ENCODE measurements at places on chromosomes 6 and 20.

DNA sequence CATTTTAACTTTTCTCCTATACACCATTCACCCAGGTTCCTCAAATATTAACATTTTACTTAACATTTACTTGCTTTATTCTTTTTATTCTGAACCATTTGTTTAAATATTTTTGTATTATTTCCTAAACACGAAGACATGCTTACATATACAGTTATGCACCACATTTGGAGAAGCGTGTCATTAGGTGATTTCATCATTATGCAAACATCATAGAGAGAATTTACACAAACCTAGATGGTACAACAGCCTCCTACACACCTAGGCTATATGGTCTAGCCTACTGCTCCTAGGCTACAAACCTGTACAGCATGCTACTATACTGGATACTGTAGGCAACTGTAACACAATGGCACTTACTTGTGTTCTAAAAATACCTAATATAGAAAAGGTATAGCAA lies 6.6 kb downstream of the TDP2 start:
- no peak for DNase-seq

- DNase-seq: no peak
Measured at GRCh38 chr20:19387251-19387650, 174.8 kb downstream of the SLC24A3 start.

- DNase-seq: no peak
Measured at GRCh38 chr6:29424168-29424567, 9.4 kb downstream of the OR12D1 start.

DNA sequence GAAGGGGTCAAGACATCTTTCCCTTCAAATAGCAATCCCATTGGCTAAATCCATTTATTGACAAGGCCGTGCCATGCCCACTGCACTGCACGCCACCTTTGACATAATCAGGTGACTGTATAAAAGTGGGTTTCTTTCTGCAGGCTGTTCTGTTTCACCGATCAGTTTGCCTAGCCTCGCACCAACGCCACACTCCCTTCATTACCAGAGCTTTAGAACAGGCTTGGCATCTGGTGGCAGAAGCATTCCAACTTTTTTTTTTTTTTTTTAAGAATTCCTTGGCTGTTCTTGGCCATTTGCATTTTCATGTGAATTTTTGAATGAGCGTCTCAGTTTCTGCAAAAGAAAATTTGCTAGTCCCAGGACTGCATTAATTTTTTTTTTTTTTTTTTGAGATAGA lies 78.1 kb downstream of the PPP1R3G start:
- DNase-seq: no peak

- no peak for DNase-seq
Measured at GRCh38 chr6:144493035-144493910, 208.1 kb downstream of the UTRN start.

DNA sequence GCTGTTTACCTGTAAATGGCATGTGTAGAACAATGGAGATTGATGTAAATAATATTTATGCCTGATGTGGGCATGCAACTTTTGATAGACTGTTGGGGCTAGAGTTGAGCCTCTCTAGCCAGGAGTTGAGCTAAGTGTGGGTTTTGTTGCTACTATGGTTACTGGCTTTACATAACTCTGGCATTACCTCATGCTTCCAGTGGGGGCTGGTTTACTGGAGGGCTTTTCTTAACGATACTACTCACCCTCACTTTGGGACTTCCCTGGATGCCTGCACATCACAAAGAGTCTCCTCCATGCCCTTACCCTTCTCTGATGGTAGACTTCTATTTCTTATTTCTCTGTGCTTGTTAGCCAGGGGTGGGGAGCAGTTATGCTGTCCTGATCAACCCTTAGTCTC lies 524.6 kb upstream of the CDH4 start:
- no peak for DNase-seq

DNA sequence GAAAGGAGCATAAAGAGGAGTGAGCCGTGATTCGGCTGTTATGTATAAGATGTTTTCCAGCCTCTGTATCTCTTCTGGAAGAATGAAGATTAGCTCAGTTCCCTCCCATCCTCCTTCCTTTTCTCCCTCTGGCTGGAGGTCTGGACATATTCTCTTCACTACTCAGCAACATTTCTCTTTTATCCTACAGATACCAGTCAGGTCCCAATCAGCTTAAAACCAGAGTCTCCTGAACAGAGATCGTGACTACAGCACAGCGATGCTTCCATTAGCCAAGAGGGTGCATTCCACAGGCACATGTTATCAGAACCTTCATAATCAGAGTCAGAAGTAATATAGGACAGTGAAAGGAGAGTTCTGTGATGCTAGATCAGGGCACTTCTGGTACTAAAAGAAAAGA lies 133.9 kb upstream of the SOX4 start:
- no peak for DNase-seq

DNA sequence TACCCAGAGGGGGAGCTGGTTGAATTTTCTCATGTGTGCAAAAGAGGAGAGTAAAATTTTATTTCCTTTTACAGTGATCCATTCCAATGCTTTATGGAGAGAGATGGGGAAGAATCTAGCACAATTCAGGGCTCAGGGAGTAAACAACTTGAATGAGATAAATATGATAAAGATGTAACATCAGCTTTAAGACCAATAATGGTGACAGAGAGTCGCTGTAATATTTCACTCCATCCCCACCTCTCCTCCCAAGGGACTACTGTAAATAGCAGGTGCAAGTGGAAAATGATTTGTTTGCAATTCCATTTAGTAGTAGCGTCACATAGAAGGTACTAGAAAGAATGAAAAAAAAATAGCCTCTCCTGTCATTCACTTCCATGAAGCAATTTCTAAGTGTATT lies 4.8 kb downstream of the CRISP3 start:
- no peak for DNase-seq

DNA sequence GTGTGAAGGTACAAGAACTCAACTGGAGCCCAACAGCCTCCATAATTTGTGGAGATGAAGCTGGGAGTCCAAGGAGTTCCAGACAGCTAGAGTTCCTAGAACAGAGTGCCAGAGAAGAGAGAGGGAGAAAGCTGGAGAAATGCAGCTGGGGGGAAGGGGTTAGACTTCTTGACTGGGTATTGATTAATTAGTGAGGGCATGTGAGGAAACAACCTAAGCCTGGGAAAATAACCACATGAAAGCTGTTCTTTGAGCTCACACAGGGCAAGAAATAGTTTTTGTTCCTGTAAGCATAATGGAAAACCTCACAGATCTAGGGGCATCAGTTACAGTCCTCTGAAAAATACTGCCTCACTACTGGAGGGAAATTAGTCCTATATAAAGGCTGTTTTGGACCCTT lies 230.5 kb upstream of the FKBP1C start:
- DNase-seq: no peak
